ENCODE measurements at places on chromosomes 13 and 19.

- DNase-seq, result peak; percentile 71
Observed at GRCh38 chr19:5447700-5448311, 7.4 kb upstream of the ZNRF4 start.

GRCh38 chr19:18659281-18660050 lies 22.6 kb downstream of the KLHL26 start:
- DNase-seq, result no peak

DNA sequence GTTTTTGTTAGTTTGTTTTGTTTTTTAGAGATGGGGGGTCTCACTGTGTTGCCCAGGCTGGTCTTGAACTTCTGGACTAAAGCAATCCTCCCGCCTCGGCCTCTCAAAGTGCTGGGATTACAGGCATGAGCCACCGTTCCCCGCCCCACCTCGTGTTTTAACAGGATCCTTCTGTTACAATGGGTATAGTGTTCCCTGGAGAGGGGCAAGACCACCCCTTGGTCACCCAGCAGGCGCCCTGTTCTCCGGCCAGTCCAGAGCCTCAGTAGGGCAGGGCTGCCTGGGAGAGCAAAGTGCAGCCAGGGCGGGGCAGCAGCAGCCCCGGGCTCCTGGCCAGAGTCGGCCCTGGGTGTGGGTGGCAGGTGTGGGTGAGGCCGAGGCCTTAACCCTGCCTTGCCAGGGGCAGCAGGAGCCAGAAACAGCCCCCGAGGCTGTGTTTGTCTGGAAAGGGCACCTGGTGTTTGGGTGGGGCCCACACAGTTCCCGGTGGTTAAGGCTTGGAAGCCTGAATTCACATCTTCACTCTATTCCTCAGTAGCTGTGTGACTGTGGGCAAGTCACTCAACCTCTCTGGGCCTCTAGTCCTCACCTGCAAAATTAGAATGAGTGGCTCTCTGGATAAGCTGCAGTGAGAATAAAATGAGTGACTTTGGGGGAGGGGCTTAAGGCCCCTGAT lies 7.2 kb downstream of the VASP start:
- no peak for DNase-seq

- no peak for DNase-seq
Observed at GRCh38 chr19:1945899-1946298, 4.9 kb downstream of the CSNK1G2 start.

GRCh38 chr19:7982651-7983099 lies 22.8 kb downstream of the ELAVL1 start:
- no peak for DNase-seq
